ENCODE measurements at places on chromosomes 3 and 15.

- H3K36me3 ChIP-seq: no peaks in the 10 kb centered on the region
- peaks cover 45% of the 10 kb centered on the region for H3K27me3 ChIP-seq
- peak within 1 kb of the TSS; percentile 38 for H3K4me3 ChIP-seq
- H3K4me1 ChIP-seq: peaks cover 3% of the 10 kb centered on the region
- no peak within 1 kb of the TSS for H3K27ac ChIP-seq
Measured at GRCh38 chr3:196311-197148, at the start of gene CHL1. CHL1 (plus strand) TSS chr3:196763; CDS start chr3:319777, 123,014 bp downstream.

GRCh38 chr15:57878573-57878972, 172.1 kb downstream of the POLR2M start:
- no peaks in the 10 kb centered on the region for H3K36me3 ChIP-seq
- H3K4me3 ChIP-seq: no peak overlapping the region
- H3K4me1 ChIP-seq: no peaks in the 10 kb centered on the region
- DNase-seq: no peak

DNA sequence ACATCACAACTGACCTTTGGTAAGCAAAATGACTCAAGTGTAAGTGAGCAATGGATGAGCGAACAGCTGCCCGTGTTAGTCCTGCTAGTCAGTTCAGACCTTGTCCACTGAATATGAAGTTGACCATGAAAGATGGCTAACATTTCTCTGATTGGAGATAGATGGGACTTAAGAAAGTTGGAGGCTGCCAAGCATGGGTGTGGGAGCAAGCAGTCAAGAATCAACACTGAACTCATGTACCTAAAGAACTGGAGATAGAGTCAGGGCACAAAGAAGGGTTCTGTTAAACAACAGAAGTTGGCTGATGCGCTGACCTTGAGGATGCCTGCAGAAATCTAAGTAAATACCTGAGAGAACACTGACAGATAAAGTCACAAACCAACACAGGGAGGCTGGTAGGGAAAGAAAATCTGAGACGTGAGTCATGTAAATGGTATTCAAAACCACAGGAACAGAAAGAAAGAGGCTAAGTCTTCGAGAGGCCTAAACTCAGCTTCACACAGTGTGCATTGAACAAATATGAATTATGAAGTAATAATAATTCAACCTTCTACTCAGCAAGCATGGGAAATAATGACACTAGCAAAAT, 30.7 kb upstream of the ANPEP start:
- H3K27ac ChIP-seq: peak overlapping the region; percentile 63
- H3K27me3 ChIP-seq: no peaks in the 10 kb centered on the region
- peaks cover 9% of the 10 kb centered on the region for H3K36me3 ChIP-seq

GRCh38 chr3:67484085-67484484, 170.3 kb downstream of the SUCLG2 start:
- no peaks in the 10 kb centered on the region for H3K27me3 ChIP-seq
- no peak overlapping the region for H3K27ac ChIP-seq
- peaks cover 6% of the 10 kb centered on the region for H3K36me3 ChIP-seq
- H3K4me3 ChIP-seq: no peak overlapping the region

DNA sequence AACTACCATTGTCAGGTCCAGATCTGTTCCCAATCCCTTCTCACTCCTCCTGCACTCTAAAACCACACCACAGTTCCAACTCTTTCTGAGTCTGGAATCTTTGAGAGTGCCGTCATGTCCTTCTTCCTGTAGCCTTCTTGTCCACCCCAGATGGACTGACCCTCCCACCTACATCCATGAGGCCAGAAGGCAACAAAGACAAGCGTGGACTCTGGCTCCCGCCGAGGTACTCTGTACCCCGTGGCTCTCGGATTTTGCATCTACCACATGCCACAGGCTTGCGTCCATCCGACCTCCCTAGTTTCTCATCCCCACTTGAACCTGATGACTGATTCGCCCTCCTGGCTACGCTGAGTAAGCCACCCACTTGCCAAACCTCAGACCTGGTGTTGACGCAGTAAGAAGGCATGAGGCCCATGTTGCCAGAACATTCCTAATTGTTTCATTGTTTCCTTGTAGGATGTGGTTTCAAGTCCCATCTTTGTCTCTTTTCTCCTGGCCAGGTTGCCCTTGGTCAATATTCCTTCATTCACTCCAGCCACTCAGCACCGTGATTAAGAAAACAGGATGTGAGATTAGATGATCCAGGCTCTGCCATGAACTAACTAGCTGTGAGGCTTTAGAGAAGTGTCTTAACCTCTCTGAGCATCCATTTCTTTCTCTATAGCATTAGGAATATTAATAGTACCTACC, 1.1 kb upstream of the ZBTB38 start:
- H3K27ac ChIP-seq: peak overlapping the region; percentile 90
- DNase-seq: no peak
- H3K36me3 ChIP-seq: peaks cover 24% of the 10 kb centered on the region
- H3K27me3 ChIP-seq: no peaks in the 10 kb centered on the region
- H3K4me3 ChIP-seq: no peak overlapping the region
- peaks cover 33% of the 10 kb centered on the region for H3K4me1 ChIP-seq

DNA sequence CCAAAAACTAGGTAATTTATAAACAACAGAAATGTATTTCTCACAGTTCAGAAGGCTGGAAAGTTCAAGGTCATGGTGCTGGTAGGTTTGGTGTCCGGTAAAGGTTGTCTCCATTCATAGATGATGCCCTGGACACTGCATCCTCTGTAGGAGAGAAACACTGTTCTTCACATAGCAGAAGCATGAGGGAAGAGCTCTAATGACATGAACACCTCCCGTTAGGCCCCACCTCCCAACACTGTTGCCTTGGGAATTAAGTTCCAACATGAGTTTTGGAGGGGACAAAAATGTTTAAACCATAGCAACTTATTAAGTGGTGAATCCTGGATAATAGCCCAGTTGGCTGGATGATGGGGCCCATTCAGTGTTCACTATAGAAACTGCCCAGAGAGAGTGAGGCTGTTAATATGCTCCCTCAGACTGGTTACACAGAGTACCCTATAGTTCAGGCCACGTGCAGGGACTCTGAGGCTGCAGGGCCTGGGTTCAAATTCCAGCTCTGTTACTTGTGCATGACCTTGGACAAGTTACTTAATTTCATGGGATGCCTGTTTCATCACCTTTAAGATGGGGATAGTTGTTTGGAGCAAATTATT, 37.0 kb downstream of the CCNL1 start:
- H3K36me3 ChIP-seq: no peaks in the 10 kb centered on the region
- no peaks in the 10 kb centered on the region for H3K27me3 ChIP-seq
- no peak overlapping the region for H3K4me3 ChIP-seq
- DNase-seq: no peak
- H3K27ac ChIP-seq: peak overlapping the region; percentile 84
- peaks cover 73% of the 10 kb centered on the region for H3K4me1 ChIP-seq

DNA sequence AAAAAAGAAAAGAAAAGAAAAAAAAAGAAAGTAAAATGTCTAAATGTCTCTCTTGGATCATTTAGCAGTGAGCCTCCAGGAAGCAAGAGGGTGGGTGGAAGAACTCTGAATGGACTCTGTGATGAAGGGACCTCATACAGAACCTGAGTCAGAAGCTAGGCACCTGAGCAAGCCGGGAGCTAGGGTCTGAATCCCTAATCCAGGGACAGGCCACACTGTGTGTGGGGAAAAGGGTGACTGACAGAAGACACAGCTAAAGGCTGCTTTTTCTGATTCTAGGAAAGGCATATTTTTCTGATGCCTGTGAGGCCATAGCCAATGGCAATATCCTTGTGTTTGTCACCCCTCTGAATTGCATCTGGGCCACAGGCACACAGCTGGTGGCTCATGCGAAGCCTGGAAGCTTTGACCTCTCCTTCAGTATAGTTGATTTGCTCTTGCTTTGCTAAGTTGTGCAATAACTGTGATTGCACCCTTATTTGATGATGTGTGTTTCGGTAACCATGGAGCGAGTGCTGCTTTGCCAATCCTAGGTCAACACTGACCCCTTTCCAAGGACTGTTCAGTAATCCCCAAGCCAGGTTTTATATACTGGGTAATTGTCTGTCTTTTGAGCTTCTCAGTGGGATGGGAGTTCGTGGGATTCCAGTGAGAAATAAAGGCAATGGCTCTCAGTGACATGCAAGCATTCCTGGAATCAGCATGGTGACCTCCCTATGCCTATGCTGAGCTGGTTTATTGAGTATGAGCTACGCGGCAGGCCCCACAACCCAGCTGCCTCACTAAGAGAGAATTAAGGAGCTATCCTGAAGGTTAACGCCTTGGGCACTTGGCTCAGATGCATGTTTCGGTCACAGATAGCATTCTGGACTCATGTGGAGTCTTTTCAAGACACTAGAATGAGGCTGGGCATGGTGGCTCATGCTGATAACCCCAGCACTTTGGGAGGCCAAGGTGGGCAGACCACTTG, 49.0 kb upstream of the OSBPL11 start:
- peaks cover 37% of the 10 kb centered on the region for H3K4me1 ChIP-seq
- DNase-seq: peak; percentile 87
- peak overlapping the region; percentile 91 for H3K27ac ChIP-seq
- H3K36me3 ChIP-seq: no peaks in the 10 kb centered on the region
- H3K27me3 ChIP-seq: no peaks in the 10 kb centered on the region

DNA sequence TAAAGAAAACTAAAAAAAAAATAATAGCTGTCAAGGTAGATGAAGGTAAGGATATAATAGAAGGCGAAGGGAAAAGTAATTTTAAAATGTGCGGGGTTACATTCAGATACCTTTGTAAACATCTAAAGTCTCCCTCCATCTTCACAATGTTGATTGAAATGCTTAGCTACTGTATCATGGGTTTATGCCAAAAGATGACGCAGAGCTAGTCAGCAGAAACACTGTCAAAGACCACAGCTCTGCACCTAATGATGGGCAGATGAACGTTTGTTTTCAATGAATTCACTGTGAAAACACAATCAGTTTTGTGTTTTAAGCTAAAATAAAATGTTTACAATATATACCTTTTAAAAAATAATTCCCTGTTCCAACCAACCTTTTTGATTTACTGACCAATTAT, 61.2 kb downstream of the RFTN1 start:
- H3K27me3 ChIP-seq: no peaks in the 10 kb centered on the region
- H3K4me3 ChIP-seq: no peak overlapping the region
- no peak overlapping the region for H3K27ac ChIP-seq
- no peaks in the 10 kb centered on the region for H3K36me3 ChIP-seq
- DNase-seq: no peak

GRCh38 chr3:47824541-47825473, 21.9 kb downstream of the DHX30 start:
- no peaks in the 10 kb centered on the region for H3K27me3 ChIP-seq
- DNase-seq: peak; percentile 87
- peaks cover 31% of the 10 kb centered on the region for H3K36me3 ChIP-seq
- H3K4me3 ChIP-seq: peak overlapping the region; percentile 90
- peaks cover 3% of the 10 kb centered on the region for H3K4me1 ChIP-seq

DNA sequence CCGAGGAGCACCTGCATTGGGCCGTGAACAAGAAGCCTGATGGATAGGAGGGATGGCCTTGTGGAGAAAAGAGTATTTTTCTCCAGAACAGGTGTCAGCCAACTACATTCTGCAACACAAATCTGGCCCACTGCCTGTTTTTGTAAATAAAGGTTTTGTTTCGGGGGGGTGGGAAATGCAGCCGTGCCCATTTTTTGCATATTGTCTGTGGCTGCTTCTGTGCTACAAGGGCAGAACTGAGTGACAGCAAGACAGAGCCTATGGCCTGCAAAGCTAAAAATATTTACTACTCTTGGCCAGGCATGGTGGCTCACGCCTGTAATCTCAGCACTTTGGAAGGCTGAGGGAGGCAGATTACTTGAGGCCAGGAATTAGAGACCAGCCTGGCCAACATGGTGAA, 95.9 kb upstream of the AKAP13 start:
- H3K36me3 ChIP-seq: no peaks in the 10 kb centered on the region
- no peak overlapping the region for H3K4me3 ChIP-seq
- H3K4me1 ChIP-seq: no peaks in the 10 kb centered on the region
- H3K27me3 ChIP-seq: peaks cover under 1% of the 10 kb centered on the region

GRCh38 chr3:125440559-125440955, 65.4 kb upstream of the ZNF148 start:
- peaks cover 5% of the 10 kb centered on the region for H3K36me3 ChIP-seq
- no peak overlapping the region for H3K4me3 ChIP-seq
- H3K4me1 ChIP-seq: peaks cover 42% of the 10 kb centered on the region
- no peaks in the 10 kb centered on the region for H3K27me3 ChIP-seq

DNA sequence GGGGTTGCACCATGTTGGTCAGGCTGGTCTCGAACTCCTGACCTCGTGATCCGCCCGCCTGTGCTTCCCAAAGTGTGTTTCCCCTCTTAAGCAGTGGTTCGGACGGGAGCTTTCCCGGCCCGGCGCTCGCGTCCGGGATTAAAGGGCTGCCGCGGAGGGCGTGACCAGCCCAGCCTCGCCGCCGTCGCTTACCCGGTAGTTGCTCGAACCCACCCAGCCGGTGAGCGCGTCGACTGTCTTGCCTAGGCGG, 513 bp downstream of the CLASP2 start:
- peak overlapping the region; percentile 98 for H3K27ac ChIP-seq
- no peak for DNase-seq
- H3K27me3 ChIP-seq: no peaks in the 10 kb centered on the region

- H3K27me3 ChIP-seq: peaks cover 7% of the 10 kb centered on the region
- no peak overlapping the region for H3K4me3 ChIP-seq
- H3K36me3 ChIP-seq: no peaks in the 10 kb centered on the region
Measured at GRCh38 chr15:74752531-74752930, 3.9 kb downstream of the CYP1A2 start.

- H3K27me3 ChIP-seq: peaks cover 3% of the 10 kb centered on the region
- H3K4me3 ChIP-seq: no peak overlapping the region
- no peak overlapping the region for H3K27ac ChIP-seq
- no peak for DNase-seq
Measured at GRCh38 chr3:135149707-135150681, 354.9 kb downstream of the EPHB1 start.

- no peak for DNase-seq
- H3K27me3 ChIP-seq: no peaks in the 10 kb centered on the region
- peak overlapping the region; percentile 96 for H3K27ac ChIP-seq
- peaks cover 9% of the 10 kb centered on the region for H3K36me3 ChIP-seq
Measured at GRCh38 chr3:194135516-194135805, 487 bp upstream of the HES1 start.

DNA sequence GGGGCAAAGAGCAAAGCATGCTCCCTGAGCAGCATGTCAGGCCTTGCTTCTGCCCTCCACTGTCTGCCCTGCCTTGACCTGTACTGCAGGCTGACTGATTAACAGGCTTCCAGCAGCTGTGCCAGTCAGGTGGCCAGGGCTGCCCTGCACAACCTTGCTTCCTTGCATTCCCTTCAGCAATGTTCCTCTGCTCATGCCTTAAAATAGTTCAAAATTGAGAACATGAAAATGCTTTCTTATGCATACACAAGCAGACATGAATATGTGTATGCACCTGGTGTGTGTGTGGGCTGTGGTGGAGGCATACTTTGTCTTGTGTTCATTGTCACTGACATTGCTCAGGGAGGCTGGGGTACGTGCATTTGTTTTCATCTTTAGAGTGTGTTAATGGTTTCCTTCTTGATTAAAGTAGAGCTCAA, 1.2 kb upstream of the SLC22A13 start:
- no peaks in the 10 kb centered on the region for H3K4me1 ChIP-seq
- H3K27me3 ChIP-seq: no peaks in the 10 kb centered on the region
- peak; percentile 11 for DNase-seq
- no peak overlapping the region for H3K27ac ChIP-seq
- no peak overlapping the region for H3K4me3 ChIP-seq
- peaks cover 2% of the 10 kb centered on the region for H3K36me3 ChIP-seq

GRCh38 chr3:72383230-72383629, 465.0 kb downstream of the SHQ1 start:
- peaks cover 4% of the 10 kb centered on the region for H3K36me3 ChIP-seq
- no peak overlapping the region for H3K4me3 ChIP-seq
- no peak for DNase-seq
- H3K27me3 ChIP-seq: no peaks in the 10 kb centered on the region
- H3K4me1 ChIP-seq: peaks cover 31% of the 10 kb centered on the region

- no peak overlapping the region for H3K4me3 ChIP-seq
- DNase-seq: no peak
- H3K27ac ChIP-seq: no peak overlapping the region
- no peaks in the 10 kb centered on the region for H3K36me3 ChIP-seq
- H3K27me3 ChIP-seq: peaks cover 11% of the 10 kb centered on the region
Measured at GRCh38 chr15:69976366-69976994, 121.2 kb downstream of the TLE3 start.
